ENCODE measurements at places on chromosomes 2 and 18.
A peak's percentile ranks its signal among the peaks of the same experiment; 100 is the strongest.

DNA sequence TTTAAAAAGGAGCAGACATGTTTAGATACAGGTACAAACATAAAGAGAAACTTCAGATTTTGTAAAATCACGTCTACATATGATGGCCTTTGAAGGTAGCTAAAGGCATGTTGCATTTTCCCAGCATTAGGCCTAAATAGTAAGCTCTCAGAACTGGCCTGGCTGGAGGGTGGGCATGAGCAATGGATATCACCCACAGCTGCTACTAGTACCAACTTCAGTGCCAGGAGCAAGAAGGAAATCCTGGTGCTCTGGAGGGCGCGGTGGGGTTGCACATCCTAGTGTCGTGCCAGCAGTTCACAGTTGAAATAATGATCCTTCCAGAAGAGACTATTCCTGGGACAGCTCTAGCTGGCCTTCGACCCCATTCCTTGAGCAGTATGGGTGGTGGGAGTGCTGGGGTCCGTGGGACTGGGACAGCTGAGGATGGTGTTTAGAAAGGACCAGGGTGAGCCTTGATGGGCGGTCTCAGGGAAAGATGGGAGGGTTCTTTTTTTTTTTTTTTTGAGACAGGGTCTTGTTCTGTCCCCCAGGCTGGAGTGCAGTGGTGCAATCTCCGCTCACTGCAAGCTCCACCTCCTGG is 4.9 kb downstream of the DES start:
- no peak for DNase-seq

DNA sequence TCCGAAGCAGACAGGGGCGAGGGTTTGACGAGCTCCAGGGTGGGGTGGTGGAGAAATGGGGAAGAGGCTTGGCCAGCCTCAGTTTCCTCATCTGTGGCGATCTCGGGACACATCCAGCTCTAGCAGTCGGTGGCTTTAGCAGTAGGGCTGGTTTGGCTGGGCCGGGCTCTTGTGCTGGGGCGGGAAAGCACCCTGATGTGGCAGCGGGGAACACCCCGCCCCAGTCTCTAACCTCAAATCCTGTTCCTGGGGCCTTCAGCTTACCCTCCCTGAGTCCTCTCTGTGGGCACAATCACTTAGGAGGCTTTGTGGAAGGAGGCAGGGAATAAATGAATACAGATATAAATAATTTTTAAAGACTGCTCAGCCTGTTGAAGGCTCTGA is 26.5 kb upstream of the MCFD2 start:
- peak; percentile 52 for DNase-seq

- no peak for DNase-seq
These were observed 47.0 kb downstream of the TWIST2 start for GRCh38 chr2:238894950-238895298.

GRCh38 chr2:138708682-138709241 is 71.4 kb downstream of the NXPH2 start:
- no peak for DNase-seq

DNA sequence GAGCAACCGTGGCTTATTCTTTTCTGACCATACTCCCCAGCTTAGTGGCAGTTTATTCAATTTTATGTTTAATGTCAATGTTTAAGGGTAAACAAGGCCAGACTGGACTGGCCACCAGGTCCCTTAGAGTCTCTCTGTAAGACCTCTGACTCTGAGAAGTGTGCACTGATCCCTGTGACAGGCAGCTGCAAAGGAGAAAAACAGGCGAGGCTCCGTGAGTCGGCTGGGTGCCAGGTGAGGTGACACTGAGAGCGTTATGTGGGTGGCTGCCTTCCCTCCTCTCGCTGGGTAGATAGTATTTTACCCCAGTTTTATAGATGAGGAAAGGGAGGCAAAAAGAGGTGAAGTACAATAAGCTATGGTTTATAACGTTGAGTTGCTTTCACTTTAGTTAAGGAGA is 139.4 kb upstream of the HDAC4 start:
- DNase-seq: no peak

DNA sequence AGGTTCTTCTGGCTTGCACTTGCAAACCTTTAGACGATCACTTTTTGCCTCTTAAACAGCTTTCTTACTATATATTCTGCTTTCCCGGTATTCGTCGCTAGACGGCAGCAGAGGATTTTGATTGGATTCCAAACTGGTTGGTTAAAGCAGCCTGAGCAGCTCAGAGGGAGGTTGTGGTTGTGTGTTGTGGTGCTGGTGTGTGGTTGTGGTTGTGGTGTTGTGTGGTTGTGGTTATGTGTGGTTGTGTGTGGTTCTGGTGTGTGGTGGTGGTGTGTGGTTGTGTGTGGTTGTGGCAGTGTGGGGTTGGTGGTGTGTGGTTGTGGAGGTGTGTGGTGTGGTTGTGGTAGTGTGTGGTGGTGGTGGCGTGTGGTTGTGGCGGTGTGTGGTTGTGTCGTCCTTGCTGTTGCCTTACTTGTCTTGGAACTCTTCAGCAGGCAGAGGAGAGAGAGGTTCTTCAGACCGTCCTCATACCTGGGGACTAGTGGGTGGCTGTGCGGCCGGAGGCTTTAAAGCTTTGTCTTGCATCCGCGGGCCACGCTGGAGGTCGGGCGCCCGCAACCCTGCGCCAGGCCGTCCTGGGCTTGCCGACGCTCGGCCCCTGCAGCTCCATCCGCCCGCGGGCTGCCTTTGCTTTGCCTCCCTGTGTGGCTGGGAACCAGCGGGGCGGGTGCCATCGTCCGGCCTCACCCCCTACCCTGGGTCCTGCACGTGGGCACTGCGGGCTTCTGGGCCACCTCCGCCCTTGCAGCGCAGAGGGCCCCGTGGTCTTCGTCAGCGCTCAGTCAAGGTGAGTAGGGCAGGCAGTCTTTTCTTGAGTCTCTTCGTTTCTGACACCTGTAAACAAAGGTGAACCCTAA is 190.8 kb downstream of the ARHGAP28 start:
- no peak for DNase-seq

- no peak for DNase-seq
These were observed 83.3 kb downstream of the DPP4 start for GRCh38 chr2:161990741-161991140.

DNA sequence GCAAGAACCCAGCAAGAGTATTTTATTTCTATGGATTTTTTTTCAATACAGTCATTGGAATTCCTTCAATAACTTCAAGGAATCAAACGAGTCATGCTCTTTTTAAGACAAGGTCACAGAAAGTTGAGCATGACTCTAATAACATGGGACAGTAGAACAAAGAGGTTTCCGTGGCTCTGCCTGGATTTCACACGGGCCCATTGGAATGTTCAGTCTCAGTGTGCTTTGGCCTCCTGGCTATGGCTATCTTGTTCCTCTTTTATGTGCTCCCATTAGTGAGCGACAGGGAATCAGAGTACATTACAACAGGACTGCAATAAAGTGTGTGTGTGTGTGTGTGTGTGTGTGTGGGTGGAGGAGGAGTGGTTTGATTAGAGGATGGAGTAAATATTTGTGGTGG is 312.4 kb downstream of the DCC start:
- DNase-seq: no peak

DNA sequence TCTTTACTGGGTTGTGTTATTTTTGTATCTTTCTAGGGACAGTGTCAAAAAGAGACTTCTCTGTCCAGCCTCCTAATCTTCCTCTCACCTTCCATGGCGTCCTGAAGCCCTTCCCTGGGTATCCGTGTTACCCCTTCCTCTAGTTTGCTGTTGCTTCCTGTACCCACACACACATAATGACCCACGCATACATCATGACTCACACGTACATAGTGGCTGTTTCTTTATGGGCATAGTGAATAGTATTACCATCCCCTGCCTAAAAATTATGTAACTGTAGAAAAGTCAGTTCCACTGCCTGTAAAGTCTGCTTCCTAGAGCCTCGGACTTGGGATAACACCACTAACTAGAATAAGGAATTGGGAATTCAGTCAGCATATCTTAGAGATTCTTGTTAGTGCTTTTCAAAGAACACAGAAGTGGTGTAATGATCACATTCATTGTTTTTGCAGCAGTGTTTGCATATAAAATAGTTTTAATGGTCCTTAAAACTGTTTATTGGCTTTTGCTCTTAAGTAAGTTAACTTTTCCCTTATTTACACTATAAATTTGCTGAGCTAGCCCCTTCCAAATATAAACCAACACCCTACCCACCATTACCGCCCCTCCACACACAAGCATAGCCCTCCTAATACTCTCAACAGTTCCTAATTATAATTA is 308.4 kb upstream of the RAB12 start:
- DNase-seq: no peak

DNA sequence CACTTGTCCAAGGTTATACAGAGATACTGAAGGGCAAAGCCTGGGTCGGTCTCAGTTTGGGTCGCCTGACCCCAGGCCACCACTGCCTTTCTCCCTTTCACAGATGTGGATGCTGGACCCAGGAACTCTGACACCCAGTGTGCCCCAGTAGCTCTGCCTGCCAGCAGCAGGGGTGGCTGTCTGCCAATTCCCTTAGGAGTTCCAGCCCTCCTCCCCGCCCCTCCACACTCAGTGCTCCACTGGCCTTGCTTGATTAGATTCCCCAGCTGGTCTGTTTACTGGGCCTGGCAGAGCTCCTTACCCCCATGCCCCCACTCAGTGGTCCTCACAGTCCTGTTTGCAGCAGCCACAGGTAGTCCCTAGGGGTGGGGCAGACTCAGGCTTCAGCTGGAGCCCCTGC is 75.5 kb downstream of the NPAS2 start:
- DNase-seq: no peak

DNA sequence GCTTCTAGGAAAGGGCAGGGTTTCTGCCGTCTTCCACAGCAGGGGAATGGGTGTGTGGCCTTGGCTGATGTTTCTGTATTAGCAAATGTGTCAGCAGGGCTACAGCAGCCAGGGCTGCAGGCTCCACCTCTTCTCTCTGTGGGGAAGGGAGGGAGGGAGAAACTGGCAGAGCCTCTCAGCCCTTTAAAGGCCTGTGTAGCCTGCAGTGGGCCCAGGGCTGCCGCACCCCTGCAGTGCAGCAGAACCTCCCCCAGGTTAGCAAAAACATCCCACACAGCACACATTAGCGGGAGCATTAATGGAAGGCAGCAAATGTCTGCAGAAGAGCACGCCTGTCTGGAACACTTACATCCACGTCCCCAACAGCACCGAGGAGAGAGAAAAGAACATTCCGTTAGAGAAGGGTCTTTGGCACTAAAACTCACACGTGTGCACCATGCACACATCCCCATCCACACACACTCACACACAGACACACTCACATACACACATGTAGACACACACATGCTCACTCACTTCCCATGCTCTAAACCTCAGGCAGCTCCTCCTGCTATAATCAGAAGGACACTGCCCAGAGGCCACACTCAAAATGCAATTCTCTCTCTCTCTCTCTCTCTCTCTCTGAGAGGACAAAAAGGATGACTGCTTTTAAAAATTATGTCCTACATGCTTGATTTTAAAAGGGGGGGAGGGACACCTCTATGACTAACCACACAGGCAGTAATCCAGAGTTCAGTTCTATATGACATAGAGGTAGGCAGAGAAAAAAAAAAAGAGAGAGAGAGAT is 24.1 kb downstream of the MRPL35 start:
- no peak for DNase-seq

- DNase-seq: no peak
These were observed 62.6 kb downstream of the EMX1 start for GRCh38 chr2:72979896-72980295.

DNA sequence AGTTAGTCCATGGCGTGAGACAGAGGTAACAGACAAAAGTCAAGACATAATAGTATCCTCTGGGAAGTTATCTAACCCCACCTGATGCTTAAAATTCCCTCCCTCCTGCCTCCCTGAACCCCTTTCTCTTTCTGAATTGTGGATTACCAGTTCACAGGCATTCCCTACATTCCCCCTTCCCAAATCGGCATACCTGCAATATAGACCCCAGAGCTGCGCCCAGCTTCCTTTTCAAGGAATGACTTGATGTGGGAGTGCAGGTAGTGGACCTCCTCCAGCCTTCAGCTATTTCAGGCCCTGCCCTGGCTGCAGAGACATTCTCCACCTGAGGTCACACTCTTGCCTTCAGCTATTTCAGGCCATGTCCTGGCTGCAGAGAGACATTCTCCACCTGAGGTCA is 111.1 kb upstream of the KLF7 start:
- DNase-seq: no peak

DNA sequence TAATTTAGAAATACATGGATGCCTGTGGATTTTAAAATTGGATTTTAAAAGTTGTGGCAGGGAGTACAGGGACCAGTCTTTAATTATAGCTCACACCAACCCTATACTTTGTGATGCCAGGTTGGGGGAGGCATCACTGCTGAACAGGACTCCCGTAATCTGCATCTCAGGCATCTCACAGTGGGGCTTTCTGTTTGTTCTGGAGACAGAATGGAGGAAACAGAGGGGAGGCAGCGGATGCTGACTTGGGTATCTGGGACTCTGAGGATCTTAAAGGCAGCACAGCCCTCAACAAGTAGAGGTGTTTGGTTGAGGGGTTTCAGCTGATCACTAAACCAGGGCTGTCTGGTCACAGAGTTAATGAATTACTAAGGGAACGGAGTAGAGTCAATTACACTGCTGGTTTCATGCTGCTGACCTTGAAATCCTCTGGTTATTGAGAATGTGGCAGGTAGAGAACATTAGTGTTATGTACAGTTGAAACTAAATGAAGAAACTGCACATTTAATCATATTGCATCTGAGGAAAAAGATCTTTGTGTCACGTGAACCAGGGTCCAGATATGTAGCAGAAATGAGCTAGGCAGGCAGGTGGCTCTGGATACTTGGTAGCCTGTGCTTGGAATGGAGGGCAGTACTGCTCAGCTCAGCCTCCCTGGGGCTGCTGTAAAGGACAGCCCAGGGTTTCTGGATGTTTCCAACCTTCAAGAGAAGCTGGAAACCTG is 40.3 kb downstream of the FHOD3 start:
- DNase-seq: no peak

- DNase-seq: no peak
These were observed 45.5 kb upstream of the TNFRSF11A start for GRCh38 chr18:62279561-62279960.

DNA sequence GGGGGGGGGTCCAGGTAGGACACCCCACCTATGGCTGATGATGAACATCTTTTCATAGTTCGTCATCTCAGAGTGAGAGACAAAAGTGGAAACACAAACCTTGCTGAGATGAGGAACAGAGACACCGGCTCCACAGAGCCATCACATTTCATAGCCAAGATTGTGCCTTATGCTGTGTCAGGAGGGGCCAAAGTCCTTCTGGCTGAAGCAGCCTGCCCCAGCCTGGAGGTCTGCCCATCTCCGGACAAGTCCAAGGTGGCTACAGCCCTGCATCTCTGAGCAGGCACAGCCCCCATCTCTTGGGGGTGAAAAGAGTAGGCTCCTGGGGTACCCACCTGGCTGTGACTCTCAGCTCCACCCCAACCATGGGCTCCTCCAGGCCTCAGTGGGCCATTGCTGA is 70.3 kb downstream of the ZBTB7C start:
- DNase-seq: no peak

DNA sequence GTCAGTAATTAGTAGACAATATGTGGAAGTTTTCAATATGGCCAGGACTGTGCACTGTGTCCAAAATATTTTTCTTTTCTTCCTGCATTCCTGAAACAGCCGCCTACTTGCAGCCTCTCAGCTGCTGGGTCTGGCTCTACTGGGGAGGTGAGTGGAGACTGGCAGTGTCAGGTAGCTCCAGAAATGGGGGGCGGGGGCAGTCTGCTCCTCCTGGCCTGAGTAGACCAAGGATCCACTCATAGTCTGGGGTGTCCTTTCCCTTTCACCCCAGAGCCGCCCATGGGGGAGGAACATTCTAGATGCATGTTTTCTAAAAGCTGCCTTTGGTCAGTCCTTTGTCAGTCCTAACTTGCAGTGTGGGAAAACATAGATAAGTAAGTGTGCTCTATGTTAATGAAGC is 23.7 kb downstream of the TRAF3IP1 start:
- DNase-seq: no peak

GRCh38 chr2:101533561-101534148 is 58.7 kb upstream of the RFX8 start:
- DNase-seq: no peak

GRCh38 chr2:225328192-225328591 is 71.3 kb upstream of the NYAP2 start:
- DNase-seq: no peak

GRCh38 chr2:191100216-191100615 is 50.6 kb downstream of the STAT4 start:
- no peak for DNase-seq

Measured in activated CD4-positive, alpha-beta T cell treated with anti-CD3 and anti-CD28 coated beads for 1 hour (primary cell).